Esophagus squamous epithelium (tissue), 5 donors: ENCODE measurements at places on chromosomes 2 and 18.

DNA sequence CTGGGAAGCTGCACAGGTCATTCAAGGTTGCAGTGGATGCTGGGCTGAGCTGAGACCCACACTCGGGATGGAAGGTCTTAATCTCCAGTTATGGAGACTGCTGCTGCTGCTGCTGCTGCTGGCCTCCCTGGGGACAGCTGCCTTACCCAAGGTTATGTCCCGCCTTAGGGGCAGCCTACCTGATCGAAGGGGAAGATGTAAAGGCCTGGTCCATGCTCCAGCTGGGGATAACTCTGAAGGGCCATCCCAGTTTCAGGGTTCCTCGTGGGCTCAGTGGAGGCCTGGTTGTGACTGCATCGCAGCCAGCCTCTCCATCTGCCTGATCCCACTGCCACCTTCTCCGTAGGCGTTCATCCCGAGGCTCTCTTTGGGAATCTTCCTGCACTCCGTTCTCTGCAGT, 33.0 kb downstream of the RHOB start:
- no peak for DNase-seq

- DNase-seq, result no peak
Observed at GRCh38 chr2:182980115-182980514, 58.1 kb downstream of the NCKAP1 start.

GRCh38 chr18:9482790-9483189, 7.5 kb downstream of the RALBP1 start:
- DNase-seq, result no peak

DNA sequence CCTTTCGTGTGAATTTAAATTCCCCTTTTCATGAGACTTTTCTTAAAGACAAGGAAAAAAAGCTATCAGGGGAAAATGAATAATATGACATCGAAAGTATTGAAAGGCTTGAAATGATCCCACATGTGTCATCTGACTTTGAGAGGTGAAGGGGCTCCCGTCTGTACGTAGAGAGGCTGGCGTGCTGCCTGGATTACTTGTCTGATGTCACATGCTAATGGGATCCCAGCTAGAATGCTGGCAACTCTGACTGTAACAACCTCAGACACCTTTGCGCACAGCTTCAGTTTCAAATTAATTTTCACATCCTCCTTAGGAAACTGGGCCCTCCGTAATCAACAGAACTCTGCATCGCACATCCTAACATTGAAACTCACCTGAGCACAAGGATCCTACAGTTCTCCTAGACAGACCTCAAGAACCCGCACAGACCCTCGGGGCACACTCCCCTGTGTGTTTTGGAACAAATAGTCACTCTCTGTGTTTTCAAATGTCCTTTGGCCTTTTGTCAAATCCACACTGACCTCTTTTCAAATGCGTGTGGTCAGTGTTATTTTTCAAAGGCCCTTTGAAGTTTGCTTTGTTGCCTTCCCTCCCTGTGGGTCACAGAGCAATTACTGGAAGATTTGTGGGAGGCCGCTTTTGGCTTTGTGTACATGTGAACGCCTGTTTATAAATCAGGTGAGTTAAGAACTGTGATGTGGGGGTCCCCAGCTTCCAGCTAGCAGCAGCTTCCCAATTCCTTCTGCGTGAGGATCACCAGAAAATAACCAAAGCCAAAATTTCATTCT, 65.9 kb downstream of the IL1R2 start:
- DNase-seq, result no peak

DNA sequence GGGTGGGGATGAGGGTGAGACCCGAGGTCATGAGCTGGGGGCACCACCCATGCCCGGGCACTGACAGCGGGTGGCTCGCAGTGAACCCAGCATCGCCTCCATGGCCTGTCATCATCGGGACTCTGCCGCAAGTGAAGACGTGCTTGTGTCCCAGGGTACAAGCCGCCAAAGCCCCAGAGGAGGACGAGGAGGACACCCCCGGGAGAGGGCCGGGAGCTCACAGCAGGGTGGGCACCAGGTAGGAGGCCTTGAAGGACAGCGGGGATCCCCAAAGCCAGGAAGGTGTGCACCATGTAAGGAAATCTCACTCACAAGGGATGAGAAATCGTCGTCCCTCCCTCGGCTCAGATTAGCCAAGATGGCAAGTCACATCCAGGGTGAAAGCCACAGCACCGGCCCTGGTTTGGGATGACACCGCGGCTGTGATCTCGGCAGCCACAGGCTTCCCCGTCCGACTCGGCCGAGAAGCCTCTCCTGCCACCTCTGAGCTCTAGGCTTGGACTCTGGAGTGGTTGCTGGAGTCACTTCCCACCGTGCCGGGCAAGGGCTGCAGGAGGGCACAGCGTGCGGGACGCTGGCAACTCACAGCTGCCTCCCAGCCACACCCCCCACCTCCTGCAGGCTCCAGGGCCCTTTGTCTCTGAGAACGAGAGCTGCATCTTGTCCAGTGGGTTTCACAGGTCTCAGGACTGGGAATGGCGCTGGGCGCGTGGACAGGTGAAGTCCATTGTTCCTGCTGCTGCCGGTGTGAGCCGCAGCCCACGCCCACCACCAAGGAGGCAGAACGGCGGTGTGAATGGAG, 81.6 kb upstream of the CTDP1 start:
- DNase-seq, result no peak

GRCh38 chr2:198471291-198471690, 666.9 kb downstream of the PLCL1 start:
- no peak for DNase-seq

DNA sequence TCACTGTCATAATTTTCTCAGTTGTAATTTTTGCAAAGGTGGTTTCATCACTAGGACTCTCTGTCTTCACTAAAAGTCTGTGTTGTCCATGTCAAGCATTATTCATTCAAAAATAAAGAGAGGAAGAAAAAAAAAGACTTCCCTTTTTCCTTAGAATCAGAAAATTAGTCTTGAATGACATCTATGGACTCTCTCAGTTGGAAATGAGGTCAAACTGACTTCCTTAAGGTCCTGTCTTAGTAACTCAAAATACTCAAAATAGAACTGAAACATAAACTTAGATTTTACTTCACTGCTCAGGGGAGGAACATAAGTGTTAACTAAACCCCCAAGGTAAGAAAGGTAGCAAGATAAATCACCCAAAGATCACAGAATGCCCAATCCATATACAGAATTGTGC, 2.2 kb upstream of the ZNF407 start:
- no peak for DNase-seq

- no peak for DNase-seq
Observed at GRCh38 chr18:66972681-66973080, 368.8 kb upstream of the CDH19 start.

- DNase-seq, result no peak
Observed at GRCh38 chr18:69175681-69176080, 225.0 kb upstream of the DOK6 start.

DNA sequence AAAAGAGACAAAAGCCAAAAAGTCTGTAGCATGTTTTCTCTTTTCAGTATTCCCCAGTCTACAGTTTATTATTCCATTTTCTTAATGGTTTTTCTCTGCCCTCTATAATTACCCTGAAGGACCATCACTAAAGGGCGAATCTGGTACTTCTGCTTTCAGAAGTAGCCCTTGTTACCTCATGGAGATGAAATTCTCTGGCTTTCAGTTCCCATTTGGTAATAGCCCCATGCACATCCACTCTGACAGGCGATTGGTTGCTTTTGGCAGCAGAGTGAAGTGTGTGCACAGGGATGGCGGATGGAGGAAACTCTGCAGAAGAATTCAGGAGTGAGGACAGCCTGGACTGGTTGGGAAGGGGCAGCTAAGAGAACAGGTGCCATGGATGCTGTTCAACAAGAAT, 66.3 kb upstream of the NABP1 start:
- DNase-seq, result no peak

DNA sequence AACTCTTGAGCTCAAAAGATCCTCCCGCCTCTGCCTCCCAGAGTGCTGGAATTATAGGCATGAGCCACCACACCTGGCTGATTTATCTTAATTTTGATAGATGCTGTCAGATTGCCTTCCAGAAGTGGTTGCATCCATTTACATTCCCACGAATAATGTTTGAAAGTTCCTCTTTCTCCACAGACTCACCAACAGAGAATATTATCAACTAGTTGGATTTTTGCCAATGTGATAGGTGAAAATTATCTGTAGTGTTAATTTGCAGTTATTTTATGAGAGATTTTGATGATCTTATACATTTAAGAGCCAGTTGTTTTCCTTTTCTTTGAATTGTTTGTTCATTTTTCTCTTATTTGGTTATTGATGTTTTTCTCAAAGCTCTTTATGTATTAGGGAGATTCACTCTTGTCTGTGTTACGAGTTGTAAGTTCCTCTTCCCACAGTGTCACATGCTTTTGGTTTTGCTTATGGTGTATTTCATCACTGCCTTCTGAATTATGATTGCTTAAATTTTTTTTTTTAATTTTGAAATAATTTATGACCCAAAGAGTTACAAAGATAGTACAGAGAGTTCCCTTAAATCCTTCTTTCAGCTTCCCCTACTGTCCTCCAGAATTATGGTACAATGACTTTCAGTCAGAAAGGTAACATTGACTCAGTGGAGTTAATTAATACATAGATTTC, 20.7 kb upstream of the NT5DC4 start:
- DNase-seq, result no peak

DNA sequence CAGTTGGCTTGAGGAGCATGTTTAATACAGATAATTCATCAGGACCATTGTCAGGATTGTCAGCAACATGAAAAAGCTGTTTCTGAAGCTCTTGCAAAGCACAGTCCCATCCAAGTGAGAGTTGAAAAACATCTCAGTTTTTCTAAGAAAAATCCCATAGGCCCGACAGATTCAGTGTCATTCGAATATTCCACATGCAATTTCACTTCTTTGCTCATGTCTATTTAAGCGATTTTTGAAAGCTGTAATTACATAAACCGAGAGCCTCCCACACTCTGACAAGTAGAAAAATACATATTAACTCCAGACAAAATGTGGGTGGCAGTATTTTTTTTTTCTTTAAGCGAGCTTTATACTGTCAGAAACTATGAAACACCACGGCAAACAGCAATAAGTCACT, 134.7 kb upstream of the GALNT5 start:
- DNase-seq, result no peak

DNA sequence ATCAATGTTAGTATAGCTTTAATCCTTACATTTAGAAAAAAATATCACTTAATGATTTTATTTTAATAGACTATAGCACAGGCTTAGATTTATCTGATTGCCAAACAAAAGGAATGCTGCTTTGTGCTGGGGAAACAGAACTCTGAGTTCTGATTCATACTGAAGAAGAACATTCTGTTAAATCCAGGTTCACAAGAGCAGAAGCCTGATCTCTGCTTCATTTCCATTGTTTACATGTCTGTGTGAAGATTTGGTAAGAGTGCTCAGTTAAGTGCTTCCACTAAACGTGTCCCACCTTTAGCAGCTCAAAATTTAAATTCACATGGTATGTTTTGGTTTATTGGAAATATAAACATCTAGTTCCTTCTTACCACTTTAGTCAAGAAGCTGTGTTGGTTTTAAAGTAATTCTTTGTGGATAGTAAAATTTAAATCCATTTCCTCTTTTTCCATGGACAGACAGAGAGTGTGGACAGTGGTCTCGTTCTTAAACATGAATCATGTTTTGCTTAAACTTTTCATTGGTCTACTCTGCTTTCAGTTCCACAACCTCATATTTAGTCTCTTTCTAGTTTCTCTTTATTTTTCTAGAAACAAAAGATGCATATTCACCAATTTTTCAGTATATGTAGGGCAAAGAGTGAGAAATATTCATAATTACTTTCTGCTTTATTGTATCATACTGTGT, 59.1 kb downstream of the NYAP2 start:
- no peak for DNase-seq

GRCh38 chr2:201698588-201699226, at the start of gene MPP4:
Gene MPP4, minus strand, starts transcription at chr2:201698644. Its CDS starts 4,690 bp downstream, at chr2:201693954.
- DNase-seq, result no peak

DNA sequence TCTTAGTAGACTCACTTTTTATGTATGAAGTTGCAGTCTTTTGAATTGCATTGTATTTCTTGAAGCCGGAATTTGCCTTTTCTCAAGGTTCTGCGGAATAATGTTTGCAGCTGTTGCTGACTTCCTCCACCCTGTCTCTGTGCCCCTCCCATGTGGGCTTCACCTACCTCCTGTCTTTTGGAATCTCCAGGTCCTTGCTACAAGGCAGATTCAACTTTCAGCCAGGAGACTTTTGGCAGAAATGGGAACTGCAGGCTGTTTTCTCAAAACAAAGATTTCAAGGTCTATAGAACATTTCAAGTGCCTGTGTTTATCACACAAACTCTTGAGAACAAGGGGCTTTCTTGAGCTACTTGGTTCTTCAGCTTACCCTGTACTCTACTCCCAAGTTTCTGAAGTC, 25.6 kb downstream of the ZNF236 start:
- no peak for DNase-seq

DNA sequence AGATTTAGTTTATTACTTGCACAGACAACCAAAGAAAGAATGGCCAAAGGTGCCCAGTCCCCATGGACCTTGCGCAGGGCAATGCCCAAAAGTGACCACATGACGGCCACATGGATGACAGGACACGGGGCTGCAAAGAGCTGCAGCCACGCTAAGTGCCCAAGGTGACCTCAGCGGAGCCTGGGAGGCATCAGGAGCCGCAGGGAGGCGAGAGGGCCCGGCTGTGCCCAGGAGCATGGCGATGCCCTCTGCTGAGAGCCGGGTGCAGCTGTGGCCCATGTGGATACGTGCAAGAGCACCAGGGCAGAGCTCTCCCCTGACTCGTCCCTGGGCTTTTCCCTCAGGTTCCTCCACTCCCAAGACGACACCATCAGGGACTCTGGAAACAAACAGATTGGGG, 14.7 kb downstream of the HES6 start:
- no peak for DNase-seq

GRCh38 chr2:231947694-231948093, 13.8 kb upstream of the DIS3L2 start:
- no peak for DNase-seq

DNA sequence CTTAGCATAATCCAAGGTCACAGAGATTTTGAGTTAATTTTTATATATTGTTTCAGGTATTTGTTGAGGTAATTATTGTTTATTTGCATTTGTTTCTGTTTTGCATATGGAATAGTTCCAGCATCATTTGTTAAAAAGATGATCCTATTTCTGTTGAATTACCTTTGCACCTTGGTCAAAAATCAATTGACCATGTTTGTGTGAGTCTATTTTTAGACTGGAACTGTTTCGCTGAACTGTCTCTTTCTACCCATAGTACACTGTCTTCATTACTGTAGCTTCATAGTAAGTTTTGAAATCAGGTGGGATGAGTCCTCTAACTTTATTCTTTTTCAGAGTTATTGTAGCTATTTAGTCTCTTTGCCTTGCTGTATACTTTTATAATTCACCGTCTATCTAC, 28.9 kb upstream of the RAMP1 start:
- no peak for DNase-seq

GRCh38 chr2:3151153-3151918, 226.3 kb downstream of the EIPR1 start:
- no peak for DNase-seq

- DNase-seq, result no peak
Observed at GRCh38 chr2:207616185-207616584, 9.0 kb downstream of the METTL21A start.

DNA sequence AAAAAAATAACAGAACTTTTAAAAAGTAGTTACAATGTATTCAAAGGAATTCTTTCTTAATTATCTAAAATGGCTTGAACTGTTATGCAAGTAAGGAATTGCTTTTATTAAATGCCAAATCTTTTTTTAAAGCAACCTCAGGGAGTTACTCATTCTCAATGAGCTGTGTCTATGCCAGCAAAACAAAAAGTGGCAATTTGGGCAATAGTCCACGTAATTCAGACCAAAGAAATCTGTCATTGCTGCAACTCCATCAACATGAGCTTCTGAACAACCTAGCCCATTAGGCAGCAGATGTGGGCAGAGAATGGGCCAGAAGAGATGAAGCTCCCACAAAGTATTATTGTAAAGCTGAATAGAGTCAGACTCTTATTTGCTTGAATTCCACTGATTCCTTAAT, 118.4 kb downstream of the ALK start:
- no peak for DNase-seq

- no peak for DNase-seq
Observed at GRCh38 chr2:24334245-24334633, 26.1 kb downstream of the ITSN2 start.
